Stimulated activated CD8-positive, alpha-beta memory T cell treated with anti-CD3 and anti-CD28 coated beads, Interleukin-4, amount 100 ng/mL, for 24 hours (primary cell): ENCODE measurements at places on chromosomes 4 and X.

DNA sequence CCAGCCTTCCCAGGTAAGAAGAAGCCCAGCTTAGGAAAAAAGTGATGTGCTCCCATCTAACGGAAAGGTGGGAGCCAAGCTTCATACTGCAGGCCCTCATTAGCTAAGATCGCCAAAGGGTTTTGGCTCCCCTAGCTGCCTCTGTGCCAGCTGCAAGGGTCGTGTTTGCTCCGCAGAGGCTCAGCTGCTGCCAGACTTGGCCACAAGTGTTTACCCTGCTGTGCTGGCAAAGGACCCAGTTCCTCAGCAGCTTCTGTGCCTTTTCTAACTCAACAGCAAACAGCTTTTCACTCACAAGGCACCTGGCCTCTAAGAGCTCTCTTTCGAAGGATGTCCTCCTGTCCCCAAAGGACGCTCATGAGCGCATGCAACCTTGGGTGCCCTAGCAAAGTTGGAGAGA is 12.2 kb upstream of the VMA21 start:
- DNase-seq: no peak

DNA sequence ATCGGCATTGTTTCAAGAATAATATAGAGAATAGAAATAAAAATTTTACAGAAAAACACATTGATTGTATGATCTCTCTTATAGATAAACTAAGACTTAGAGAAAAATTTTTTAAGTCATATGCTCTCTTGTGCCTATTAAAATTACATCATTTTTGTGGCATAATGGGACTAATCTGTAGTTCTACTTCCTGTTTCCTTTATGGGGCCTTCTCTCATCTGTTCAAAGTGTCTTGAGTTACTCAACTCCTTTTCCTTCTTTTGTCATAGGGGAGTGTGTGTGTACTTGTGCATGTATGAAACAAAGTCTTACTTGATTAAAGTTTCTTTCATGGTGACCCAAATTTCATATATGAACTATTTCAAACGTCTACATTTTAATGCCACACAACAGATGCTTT is 1448.9 kb upstream of the TENM3 start:
- DNase-seq: no peak

DNA sequence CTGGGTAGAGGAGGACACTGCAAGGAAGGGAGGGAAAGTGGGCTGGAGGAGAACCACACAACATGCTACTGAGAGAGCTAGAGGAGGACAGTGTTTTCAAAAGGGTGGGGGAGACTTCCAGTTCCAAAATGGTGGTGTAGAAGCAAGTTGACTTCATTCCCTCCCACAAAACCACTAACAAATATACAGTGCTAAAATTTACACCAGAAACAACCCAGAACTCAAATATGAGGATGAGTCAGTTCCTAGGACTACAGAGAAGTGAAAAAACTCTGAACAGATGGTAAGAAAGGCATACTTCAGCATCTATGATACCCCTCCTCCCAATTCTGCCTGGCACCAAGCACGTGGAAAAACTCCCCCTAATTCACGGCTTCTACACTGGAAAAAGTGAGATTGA is 9.8 kb downstream of the AADAT start:
- DNase-seq: no peak

GRCh38 chr4:103996064-103996463 is 276.3 kb upstream of the TACR3 start:
- DNase-seq: no peak

DNA sequence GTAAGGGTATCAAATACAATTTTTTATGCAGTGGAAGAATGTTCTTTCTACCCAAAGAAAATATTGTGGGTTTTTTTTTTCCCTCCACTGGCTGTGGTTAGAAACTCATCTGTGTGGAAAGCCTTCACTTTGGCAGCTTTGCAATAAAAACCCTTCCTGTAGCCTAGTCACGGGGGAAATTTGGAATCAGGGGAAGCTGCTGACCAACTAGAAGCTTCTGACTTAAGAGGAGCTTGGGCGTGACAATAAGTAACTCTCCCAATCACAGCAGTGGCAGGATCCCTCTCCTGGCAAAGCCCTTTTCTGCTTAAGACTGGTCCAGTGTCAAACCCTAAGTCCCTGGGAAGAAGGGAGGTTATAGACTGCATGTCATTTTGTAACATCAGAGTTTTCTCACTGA is 87.9 kb downstream of the LRRC66 start:
- DNase-seq: no peak

GRCh38 chr4:73684097-73684496 is 56.3 kb upstream of the CXCL8 start:
- DNase-seq: no peak

DNA sequence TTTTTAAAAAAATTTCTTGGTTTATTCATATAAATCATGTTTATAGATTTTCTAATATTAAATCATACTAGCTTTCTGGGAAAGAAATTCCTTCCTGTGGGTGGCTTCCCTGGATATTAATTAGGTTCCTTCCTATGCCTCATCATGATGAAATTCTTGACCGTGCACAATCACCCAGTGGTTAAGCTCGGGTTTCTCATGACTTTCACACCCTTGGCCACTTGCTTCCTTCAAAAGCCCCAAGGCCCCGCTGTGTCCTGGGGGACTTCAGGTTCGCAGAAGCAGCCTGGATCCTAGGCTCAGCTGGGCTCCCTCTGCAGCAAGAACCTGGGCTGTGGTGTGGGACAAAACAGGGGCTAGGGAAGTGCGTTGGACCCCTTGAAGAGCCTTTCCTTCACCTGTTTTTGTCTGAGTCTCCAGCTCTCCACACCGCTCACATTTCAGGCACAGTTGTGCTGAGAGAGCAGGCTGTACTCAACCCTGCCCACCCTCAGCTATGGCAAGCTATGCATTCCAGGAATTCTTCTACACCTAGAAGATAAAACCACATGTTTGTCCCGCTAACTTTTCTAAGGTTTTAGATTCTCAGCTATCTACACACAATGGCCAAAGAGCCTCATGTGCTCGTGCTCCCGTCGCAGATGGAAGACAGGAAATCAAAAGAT is 48.9 kb upstream of the TMSB15B start:
- DNase-seq: no peak

- no peak for DNase-seq
Measured at GRCh38 chr4:80079255-80079923, 6.4 kb upstream of the ANTXR2 start.

DNA sequence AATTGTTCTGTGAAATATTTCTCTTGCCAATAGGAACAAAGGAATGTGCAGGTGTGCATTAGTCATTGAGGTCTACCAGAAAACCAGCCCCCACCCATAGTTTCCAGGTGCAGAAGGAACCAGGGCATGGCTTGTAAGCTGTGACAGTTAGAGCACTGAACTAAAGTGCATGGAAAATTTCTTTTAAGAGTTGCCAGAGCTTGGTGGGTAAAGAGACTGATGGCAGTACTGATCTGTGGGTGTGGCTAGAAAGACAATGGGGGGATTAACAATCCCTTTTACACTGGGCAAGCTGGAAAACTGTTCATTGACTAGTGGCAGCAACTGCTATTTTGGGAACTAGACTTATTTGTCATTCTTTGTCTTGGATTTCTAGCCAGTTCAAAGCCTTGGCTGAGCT is 326.9 kb downstream of the PCDH19 start:
- DNase-seq: no peak

DNA sequence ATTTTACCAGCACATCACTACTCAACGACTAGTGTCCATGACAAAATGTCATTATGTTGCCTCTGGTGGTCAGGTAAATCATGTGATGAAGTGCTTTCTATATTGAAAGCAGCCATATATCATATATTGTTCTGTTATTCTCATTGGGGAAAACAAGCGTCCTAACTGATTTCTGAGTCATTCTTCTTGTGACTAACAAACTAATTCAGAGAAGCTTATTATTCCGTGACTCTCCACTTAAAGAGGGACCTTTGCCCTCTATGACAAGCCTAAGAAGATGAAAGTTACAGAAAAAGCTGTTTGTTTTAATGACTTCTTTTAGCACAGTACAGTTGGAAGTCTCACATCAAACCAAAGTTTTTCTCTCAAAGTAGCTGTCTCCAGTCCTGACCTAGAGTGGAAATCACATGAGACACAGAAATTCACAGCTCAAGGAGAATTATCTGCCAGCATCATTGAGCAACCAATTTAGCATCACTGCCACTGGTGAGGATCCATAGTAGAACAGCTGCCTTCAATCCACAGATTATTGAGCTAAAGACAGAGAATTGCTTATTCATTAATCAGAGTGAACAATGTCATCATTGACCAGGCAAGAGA is 36.4 kb downstream of the ASB9 start:
- DNase-seq: no peak
